ENCODE measurements at places on chromosomes 3 and 15. TPM values are rescaled to one million over a fixed set of nuclear protein-coding genes. Genes with fewer than 3 reads are reported as not detected.

The SNTN gene
- 15.6 TPM for polyA plus RNA-seq

The MYRIP gene
- polyA plus RNA-seq, result 0.64 TPM

The CIB2 gene
- 25.6 TPM for polyA plus RNA-seq

The CATSPER2 gene
- 10.6 TPM for polyA plus RNA-seq

The BMF gene
- polyA plus RNA-seq, result 58.6 TPM

The SHC4 gene
- 0.74 TPM for polyA plus RNA-seq

The CMTM7 gene
- polyA plus RNA-seq, result 66.0 TPM

The SNX22 gene
- 3.0 TPM for polyA plus RNA-seq

The TPRG1 gene
- 0.52 TPM for polyA plus RNA-seq

All from left lung (tissue), 14 donors.